ENCODE measurements at places on chromosomes 1 and 21.

DNA sequence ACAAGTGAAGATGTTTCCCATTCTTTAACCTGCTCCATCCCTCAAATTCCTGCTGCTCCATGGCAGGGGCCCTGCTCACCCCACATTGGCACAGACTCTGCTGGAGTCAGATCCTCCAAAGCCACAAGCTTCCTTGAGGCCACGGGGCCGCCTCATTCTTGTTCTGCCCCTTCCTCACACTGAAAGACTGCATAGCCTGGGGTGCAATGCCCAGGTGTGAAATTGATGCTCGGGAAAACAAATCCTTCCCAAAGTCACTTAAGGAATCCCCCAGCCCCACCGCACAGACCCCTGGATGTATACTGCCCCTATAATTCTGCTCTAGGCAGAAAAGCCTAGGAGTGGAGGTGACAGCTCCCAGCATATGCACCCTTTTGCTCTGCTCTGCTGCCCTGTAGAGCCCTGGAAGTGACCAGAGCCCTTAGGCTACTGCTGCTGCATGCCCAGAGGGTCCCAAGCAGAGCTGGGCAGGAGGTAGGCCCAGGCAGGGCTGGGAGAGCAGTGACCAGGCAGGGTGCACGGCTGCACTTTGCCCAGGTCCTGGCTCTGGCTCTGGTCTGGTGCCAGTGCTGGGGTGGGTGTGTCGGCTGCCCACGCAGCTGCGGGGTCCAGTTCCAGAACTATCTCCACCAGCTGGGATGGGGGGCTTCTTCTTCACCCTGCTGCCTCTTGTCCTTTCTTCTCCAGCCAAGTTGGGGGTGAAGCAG is 1.6 kb downstream of the HES2 start:
- DNase-seq = no peak

DNA sequence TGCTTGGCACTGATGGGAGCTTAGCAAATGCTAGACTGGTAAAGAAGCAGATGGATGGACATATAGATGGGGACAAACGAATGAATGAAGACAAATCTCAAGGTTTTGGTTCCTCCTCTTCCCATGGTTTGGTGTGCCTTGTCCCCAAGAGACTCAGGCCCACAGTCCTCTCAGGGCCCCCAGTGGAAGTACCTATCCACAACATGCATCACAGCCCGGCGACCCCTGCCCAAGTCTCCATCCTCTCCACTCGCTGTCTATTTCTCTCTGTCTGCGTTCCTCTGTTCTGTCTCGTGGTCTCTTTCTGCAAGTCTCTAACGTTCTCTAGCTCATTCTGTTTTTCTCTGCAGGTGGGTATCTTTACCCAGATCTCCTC is 85.8 kb downstream of the GLIS1 start:
- no peak for DNase-seq

DNA sequence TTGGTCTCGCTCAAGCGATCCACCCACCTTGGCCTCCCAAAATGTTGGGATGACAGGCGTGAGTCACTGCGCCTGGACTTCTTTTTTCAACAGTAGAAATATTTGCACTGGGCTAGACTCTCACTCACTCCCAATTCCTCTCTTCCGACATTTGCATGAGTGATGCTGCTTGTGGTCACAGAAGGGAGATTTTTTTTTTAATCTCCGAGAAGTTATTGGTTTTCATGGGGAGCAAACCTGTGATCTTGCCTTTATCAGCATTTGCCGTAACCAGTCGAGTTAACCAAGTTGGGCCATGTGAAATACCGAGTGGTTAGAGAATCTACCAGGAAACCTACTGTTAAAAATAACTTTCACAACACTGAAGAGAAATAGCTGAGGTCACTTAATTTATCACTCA is 21.1 kb downstream of the ERG start:
- DNase-seq = no peak

DNA sequence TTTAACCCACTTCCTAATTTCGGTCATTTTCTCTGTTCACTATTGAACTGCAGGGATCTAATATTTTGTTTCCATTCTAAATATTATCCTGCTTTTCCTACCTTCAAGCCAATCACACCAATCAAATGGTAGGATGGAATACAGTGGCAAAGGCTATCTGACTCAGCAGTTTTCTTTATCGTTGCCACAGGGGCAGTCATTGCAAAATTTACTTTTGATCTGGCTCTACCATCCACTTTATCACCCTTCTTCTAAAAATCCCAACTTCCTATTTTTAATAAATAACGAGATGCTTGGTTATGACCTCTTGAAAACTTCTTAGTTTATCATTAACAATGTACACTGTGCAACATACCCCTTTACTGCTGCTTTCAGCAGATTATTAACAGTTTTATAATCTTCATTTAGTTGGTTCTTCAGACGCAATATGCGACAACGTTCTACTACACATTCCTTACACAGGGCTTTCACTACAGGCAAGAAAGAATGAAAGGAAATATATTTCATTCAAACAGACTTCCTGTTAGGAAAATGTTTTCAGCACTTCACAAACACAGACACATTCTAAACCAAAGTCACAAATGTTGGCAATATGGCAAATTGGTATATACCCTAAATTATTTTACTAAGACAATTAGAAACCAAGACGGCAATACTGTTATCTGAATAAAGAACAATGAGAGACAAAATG is 52.3 kb upstream of the RAP1GAP start:
- DNase-seq = peak; percentile 39

- DNase-seq = peak; percentile 46
Observed at GRCh38 chr1:39575191-39576015, 1.2 kb downstream of the PABPC4 start.

- no peak for DNase-seq
Observed at GRCh38 chr1:244271691-244272308, 179.9 kb downstream of the ADSS2 start.

DNA sequence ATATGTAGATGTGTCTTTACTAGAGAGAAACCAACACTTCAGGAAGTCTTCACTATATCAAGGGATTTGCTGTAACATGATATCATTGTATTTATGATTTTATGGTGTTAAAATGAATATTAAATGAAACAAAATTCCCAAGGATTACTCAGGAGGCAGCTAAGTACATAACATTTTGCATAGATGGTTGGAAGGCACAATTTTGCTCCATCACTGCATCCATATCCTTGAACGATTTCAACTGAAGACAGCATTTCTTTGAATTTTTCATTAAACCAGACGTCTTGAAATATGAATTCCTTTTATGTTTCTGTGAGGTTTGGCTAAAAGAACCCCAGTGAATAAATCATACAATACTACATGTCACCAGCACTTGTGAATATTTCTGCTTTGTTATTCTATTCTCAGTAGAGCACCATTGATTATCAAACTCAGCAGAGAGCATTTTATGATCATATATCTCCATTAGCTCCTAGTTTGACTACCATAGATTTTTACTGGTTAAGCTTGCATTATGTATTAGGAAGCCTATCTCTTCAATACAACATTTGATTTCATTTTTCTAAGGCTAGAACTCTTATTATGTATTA is 37.3 kb downstream of the SPATA17 start:
- no peak for DNase-seq

DNA sequence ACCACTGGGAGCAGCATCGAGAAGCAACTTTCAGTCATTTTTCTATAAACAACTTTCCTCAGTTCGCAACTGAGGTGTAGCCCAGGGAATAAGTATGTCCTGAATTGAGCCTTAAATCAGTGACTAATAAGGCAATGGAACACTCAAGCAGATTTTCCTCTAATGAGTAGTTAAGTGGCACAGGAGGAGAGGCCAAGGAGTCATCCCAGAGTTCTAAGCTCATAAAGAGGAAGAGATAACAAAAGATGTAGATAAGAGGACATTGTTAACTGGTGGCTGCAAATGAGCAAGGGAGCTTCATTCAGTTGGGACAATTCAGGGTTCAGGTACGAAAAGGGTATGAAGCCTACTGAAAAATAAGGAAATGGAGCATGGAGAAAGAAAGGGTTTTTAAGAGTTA is 64.5 kb downstream of the LRRC40 start:
- no peak for DNase-seq

DNA sequence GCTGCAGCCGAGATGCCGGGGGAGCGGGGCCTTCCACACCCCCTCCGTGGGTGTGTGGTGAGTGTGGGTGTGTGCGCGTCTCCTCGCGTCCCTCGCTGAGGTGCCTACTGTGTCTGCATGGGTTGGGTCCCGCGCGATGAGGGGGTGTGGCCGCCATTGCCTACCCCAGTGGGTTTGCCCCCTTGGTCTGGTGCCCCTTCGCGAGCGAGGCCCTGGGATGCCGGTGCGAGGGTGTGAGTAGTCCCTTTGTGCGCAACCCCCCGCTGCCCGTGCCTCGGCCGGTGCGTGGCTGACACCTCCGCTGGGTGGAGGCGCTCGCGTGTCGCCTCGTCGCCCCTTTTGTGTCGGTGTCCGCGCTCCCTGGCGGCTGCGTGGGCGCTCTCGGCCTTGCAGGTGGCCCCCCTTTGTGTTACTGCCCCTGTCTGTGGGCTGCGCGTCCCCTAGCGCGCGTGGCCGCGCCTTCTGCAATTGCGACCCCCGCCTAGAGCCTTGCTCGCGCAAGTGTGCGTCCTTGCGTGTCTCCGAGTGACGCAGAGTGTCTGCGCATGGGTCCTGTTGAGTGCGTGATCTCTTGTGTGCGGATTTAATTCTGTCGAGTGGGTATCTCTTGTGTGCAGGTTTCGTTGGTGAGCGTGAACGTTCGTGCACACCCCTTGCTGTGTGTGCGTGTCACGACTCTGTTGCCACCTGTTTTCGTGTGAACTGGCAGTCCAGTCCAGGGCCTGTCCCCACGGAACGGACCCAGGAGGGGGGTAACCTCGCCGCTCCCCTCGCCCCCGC is 553 bp downstream of the TTC3 start:
- DNase-seq = no peak

GRCh38 chr21:36247316-36248010 is 72.5 kb upstream of the MORC3 start:
- no peak for DNase-seq

DNA sequence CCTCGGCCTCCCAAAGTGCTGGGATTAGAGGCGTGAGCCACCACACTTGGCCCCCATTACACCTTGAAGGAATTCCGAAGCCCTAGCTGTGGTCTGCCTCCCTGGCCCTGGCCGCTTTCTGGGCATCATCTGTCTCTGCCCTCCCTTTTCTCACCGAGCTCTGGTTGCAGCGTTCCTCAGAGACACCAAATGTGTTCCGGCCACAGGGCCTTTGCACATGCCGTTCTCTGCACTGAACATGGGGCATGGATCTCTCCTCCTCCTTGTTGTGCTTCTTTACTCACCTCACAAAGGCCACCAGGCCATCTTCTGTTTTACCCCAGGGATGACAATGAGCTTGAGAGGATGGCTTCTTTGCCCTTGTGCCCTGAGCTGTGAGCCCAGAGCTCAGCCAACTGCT is 39.3 kb downstream of the CA6 start:
- no peak for DNase-seq

DNA sequence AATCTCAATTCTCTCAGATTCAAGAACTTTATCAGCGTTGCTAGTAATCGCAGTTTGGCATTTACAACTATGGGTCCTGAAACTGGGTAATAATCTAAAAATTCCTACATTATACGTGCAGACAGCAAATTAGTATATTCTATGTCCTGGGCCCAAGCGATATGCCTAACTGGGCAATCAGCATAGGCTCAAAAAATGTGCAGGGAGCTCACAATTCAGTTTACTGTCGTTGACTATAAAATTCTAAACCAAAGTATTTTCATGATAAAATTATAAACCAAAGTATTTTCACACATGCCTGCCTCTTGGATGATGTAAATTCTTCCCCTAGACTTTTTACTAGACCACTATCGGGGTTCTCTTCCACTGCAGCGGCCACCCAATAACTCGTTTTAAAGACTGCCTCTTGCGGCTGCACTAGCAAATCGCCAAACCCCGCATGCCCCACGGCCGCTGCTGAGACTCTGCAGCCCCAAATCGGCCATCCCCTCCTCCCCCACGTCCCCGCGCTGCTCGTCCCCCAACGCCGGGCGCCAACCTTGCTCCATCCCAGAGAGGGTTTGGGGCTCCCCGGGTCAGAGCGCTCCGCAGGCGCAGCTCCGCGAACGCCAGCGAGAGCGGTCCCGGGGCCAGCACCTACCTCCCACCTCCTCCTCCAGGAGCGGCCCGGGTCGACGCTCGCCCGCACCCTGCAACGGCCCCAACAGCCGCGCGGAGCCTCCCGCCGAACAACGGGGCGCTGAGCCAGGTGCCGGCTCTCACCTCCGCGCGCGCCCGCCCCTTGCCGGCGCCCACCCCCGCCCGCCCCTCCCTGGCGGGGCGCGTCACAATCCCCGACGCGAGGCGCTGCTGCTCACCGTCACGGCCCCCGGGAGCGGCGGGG is 506 bp downstream of the SSX2IP start:
- peak; percentile 71 for DNase-seq

- no peak for DNase-seq
Observed at GRCh38 chr1:97340951-97341350, 579.9 kb downstream of the DPYD start.

DNA sequence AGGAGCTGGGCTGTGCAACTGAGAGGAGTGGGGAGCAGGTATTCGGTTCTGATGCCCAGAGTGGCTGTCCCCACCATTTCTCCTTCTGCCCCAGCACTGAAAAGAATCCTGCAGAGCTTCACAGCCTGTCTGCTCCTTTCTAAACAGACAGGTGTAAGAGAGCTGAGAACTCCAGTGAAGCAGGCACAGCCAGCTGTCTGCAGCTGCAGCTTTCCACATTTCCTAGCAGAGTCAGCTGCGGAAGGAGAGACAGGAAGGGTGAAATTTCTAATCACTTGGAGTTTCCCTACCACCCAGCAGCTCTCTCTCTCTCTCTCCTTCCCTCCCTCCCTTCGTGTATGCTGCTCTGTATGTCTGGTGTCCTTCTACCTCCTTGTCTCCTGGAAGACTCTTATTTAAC is 40.5 kb upstream of the GJB5 start:
- DNase-seq = no peak

GRCh38 chr1:31460027-31460426 is 47.0 kb downstream of the SERINC2 start:
- no peak for DNase-seq

DNA sequence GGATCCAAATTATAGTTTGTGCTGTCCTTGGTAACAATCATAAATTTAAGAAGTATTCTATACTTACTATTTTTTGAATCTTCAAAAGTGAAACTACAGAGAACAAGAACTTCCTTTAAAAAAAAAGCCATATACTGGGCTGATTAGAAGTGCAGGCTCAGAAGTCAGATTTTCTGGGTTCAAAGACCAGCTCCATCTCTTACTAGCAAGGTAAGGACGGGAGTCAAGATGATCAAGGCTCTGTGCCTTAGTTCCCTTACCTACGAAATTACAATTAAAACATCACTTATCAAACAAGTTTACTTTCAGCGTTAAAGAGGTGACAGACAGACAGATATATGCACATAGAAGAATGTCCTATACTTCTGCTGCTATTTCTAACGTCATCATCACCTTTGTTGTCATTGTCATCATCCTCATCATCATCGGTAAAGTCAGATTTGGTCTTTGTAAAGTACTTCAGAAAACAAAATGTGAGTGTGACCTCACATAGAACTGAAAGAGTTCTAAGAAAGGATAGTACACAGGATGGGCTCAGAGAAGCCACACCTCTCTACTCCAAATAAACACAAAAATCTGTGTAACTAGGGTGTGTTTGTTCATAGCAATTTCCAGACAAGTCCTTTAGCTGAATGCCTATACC is 178.7 kb downstream of the VAV3 start:
- DNase-seq = no peak

- DNase-seq = peak; percentile 60
Observed at GRCh38 chr1:2231532-2232254, 3.6 kb downstream of the SKI start.

- no peak for DNase-seq
Observed at GRCh38 chr1:65359888-65360287, 50.5 kb downstream of the DNAJC6 start.

GRCh38 chr1:175717610-175718540 is 25.5 kb downstream of the TNR start:
- DNase-seq = no peak

- no peak for DNase-seq
Observed at GRCh38 chr1:8216005-8216404, 101.9 kb upstream of the SLC45A1 start.

GRCh38 chr1:50822035-50822776 is 137.9 kb downstream of the FAF1 start:
- DNase-seq = no peak

Data from hematopoietic multipotent progenitor cell treated with erythropoietin and hydrocortisone succinate and interleukin-3 and kit ligand, for 17 days (in vitro differentiated cells).